ENCODE measurements at places on chromosomes 2 and 18.

DNA sequence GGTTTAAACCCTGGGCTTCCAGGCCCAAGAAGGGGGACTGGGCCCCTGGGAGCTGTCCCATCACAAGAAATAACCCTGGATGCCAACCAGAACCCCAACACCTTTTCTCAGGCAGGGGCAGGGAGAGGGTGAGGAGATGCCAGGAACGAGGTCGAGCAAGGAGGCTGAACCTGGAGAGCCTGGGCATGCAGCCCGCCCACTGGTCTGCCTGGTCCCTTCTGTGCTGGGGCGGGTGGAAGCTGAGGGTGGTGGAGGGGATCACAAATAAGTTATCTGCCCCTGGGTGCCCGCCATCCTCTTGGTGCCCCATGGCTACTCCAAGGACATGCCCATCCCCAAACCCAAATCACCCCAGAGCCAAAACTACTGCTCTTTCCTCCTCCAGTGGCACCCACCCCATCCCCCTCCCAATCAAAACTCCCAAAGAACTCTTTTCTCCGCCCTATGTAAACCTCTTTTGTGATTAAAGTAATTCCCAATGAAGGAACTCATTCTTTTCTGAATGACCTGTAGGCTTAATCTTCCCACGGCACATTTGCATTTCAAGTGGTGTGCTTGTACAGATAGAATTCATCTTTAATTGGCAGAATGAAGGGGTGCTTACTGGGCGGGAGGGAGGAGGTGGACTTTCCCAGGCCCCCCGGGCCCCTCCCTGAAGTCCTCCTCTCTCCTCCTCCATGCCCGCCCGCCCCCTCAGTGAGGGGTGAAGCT, 47.9 kb downstream of the EFR3B start:
- DNase-seq, result no peak

DNA sequence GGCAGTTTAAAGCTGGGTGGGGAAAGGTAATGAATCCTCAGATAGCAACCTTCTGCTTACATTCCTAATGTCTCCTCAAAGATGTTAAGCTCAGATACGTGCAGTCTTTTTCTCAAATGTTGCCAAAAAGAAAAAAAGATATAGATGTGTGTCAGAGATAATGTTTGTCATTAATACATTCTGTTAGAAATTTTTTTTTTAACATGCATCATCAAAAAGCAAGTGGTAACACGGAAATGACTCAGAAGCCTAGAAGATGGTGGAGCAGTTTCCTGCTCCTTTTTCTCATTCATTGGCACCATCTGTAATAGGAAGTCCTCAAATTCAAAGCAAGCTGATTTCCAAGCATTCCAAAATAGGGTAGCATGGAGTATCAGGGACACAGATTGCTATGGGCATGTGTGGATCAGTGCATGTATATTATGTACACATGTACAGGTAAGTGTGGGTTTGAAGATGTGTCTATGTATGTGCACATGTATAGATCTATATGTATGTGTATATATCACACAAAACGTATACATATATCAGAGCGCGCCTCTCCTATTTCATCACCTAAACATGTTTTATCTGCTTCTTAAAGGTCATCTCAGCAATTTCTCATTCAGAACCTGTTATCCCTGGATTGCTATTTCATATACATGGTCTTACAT, 79.9 kb upstream of the ITGB6 start:
- no peak for DNase-seq

DNA sequence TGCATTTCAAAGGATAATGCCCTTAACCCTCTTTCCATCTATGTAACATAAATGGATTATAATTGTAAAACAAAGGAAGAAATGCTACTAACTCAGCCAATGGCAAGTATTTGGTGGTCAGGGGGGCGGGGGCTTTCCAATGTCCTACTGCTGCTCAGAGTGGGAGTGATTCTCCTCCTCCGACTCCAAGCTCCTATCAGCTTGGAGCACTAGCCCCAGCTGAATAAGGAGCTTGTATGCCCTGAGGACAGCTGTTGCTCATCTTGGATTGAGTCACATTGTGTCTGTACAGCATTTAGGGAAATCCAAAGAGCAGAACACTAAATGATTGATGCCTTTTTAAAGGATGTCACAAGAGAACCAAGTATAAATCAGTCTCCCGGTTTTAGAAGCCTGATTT, 105.6 kb upstream of the ZNF521 start:
- DNase-seq, result no peak

- no peak for DNase-seq
Measured at GRCh38 chr2:110140401-110140800, 24.8 kb upstream of the MALL start.

DNA sequence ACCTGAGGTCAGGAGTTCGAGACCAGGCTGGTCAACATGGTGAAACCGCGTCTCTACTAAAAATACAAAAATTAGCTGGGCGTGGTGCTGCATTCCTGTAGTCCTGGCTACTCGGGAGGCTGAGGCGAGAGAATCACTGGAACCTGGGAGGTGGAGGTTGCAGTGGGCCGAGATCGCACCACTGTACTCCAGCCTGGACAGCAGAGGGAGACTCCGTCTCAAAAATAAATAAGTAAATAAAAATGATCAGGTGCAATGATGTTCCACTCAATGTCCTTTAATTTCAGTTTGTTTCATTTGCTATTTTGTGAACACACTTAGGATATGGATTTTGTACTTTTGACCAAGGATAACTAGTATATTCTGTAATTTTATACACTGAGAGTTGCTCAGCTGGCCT, 9.3 kb downstream of the HADHA start:
- peak; percentile 23 for DNase-seq
